ENCODE measurements at places on chromosomes 11 and 22. TPM values are rescaled to one million over a fixed set of nuclear protein-coding genes. Genes with fewer than 3 reads are reported as not detected.

- no peak overlapping the region for H3K27ac ChIP-seq
- no peaks in the 10 kb centered on the region for H3K27me3 ChIP-seq
- peak; percentile 27 for DNase-seq
- peaks cover 7% of the 10 kb centered on the region for H3K36me3 ChIP-seq
- peaks cover 26% of the 10 kb centered on the region for H3K4me1 ChIP-seq
Observed at GRCh38 chr11:74004759-74005615, 3.9 kb downstream of the UCP3 start.

DNA sequence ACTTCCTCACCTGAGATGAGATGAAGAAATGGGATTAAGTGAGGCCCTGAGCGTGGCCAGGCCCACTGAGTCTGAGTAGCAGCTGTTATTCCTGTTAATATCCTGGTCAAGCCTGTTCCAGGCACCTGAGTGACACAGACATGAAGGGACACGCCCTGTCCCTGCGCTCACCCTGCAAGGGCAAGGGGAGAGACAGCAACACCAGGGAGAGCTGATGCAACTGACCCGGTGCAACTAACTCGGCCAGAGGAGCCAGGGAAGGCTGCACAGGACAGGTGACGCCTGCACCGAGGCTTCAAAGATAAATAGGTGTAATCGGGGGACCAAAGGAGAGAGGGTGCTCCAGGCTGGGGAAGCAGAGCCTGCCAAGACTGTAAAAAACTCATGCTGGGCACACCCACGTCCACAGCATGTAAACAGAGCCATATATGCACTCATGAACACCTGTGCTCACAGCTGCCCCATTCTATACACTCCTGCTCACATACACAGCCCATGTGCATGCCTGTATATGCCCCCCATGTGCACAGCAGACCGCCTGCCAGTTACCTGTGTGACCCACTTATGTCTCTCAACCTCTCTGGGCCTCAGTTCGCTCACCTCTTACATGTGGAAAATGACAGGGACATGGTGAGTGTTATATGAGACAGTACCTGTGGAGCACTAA is 22.8 kb upstream of the GCAT start:
- peaks cover 25% of the 10 kb centered on the region for H3K4me1 ChIP-seq
- H3K4me3 ChIP-seq, result no peak overlapping the region
- H3K27me3 ChIP-seq, result no peaks in the 10 kb centered on the region
- DNase-seq, result peak; percentile 71
- H3K36me3 ChIP-seq, result no peaks in the 10 kb centered on the region

GRCh38 chr11:45477588-45477987 is 187.8 kb downstream of the CHST1 start:
- no peaks in the 10 kb centered on the region for H3K27me3 ChIP-seq
- H3K27ac ChIP-seq, result no peak overlapping the region
- no peaks in the 10 kb centered on the region for H3K4me1 ChIP-seq
- no peaks in the 10 kb centered on the region for H3K36me3 ChIP-seq

- no peak for DNase-seq
- H3K4me1 ChIP-seq, result no peaks in the 10 kb centered on the region
- H3K27me3 ChIP-seq, result no peaks in the 10 kb centered on the region
Observed at GRCh38 chr11:18624161-18624560, 10.0 kb downstream of the SPTY2D1 start.

- no peak for DNase-seq
- peaks cover 4% of the 10 kb centered on the region for H3K36me3 ChIP-seq
- H3K4me3 ChIP-seq, result no peak overlapping the region
- H3K27ac ChIP-seq, result no peak overlapping the region
Observed at GRCh38 chr22:43587574-43587973, 175.8 kb downstream of the MPPED1 start.

DNA sequence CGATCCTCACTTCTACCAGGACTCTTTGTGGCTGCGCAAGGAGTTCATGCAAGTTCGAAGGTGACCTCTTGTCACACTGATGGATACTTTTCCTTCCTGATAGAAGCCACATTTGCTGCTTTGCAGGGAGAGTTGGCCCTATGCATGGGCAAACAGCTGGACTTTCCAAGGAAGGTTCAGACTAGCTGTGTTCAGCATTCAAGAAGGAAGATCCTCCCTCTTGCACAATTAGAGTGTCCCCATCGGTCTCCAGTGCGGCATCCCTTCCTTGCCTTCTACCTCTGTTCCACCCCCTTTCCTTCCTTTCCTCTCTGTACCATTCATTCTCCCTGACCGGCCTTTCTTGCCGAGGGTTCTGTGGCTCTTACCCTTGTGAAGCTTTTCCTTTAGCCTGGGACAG is 6.5 kb downstream of the TMEM138 start:
- H3K27ac ChIP-seq, result no peak overlapping the region
- DNase-seq, result no peak
- no peak overlapping the region for H3K4me3 ChIP-seq
- peaks cover 56% of the 10 kb centered on the region for H3K36me3 ChIP-seq

- H3K27me3 ChIP-seq, result no peaks in the 10 kb centered on the region
- H3K4me1 ChIP-seq, result peaks cover 28% of the 10 kb centered on the region
- peak overlapping the region; percentile 57 for H3K27ac ChIP-seq
- H3K36me3 ChIP-seq, result no peaks in the 10 kb centered on the region
- DNase-seq, result peak; percentile 37
- H3K4me3 ChIP-seq, result no peak overlapping the region
Observed at GRCh38 chr11:48019217-48019584, 38.8 kb downstream of the PTPRJ start.

DNA sequence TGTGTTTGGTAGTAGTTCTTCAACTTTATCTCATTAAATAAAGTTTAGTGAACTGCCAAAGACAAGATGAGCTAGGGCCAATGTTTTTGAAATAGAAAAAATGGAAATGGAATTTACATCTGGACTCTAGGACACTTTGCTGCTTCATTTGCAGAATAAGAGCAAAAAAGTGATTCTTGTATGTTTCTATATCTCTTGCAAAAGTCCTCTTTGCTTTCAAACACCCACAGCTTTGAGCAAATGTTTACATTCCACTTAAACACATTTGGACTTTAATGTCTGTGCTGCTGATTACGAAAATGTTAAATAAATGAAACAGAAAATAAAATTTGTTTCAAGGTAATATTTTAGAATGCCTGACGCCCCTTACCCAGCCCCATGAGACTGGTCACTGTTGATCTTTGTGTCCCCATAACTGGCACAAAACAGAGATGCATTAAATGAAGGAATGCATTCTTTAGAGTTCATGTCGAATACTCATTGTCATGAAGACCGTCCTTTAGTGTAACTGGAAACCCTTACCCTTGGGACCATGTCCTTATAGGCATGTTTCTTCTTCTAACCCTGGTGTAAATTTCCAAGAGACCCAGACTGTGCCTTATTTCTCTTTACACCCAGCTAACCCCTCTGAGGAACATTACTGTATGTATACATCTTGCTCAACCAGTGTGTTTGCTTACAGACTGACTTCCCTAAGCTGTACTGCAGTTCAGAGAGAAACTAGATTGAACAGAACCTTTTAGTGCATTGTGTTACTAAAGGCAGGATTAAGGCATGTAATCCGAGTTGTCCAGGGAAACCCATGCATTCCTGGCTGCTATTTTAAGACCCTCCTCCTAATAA is 199.7 kb downstream of the NAV2 start:
- H3K27me3 ChIP-seq, result no peaks in the 10 kb centered on the region
- H3K4me1 ChIP-seq, result peaks cover 9% of the 10 kb centered on the region
- no peak overlapping the region for H3K4me3 ChIP-seq
- DNase-seq, result no peak

- H3K4me1 ChIP-seq, result no peaks in the 10 kb centered on the region
- no peak for DNase-seq
- no peak overlapping the region for H3K4me3 ChIP-seq
- no peaks in the 10 kb centered on the region for H3K27me3 ChIP-seq
Observed at GRCh38 chr11:91129596-91129995, 906.7 kb upstream of the CHORDC1 start.

IFITM10 gene
- total RNA-seq, result not detected

SLCO2B1 gene
- total RNA-seq, result 60.9 TPM

APOL6 gene
- 23.8 TPM for total RNA-seq

MS4A15 gene
- total RNA-seq, result not detected

DSCAML1 gene
- total RNA-seq, result 0.67 TPM
